ENCODE measurements at places on chromosomes 13 and 19.

DNA sequence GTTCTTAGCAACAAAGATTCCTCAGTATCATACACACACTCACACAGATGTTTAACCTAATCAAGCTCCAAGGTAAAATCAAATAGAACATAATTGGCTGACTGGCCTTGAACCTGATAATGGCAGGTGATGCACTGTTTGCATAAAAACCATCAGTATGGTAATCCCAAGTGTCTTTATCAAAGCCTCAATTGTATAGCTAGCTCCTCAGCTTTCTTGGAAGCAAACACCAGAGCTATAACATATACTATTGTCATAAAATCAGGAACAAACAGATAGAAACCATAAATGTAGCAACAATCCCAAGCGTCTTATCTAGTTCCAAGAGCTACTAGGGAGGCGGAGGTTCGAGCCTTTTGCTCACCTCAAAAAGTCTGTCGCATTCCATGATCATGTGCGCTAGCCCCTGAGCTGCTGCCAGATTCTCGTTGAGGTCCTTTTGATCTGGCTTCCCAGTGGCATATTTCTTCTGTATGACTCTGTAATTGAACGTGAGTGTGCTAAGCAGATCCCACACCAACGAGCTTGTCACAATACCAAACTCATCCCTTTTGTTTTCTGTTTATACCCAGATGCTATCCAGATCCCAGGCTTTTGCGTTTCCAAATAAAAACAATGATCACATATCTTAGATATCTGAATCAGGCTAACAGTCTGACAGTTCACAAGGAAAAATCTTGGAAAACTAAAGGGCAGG, 95.3 kb downstream of the KL start:
- DNase-seq: no peak

DNA sequence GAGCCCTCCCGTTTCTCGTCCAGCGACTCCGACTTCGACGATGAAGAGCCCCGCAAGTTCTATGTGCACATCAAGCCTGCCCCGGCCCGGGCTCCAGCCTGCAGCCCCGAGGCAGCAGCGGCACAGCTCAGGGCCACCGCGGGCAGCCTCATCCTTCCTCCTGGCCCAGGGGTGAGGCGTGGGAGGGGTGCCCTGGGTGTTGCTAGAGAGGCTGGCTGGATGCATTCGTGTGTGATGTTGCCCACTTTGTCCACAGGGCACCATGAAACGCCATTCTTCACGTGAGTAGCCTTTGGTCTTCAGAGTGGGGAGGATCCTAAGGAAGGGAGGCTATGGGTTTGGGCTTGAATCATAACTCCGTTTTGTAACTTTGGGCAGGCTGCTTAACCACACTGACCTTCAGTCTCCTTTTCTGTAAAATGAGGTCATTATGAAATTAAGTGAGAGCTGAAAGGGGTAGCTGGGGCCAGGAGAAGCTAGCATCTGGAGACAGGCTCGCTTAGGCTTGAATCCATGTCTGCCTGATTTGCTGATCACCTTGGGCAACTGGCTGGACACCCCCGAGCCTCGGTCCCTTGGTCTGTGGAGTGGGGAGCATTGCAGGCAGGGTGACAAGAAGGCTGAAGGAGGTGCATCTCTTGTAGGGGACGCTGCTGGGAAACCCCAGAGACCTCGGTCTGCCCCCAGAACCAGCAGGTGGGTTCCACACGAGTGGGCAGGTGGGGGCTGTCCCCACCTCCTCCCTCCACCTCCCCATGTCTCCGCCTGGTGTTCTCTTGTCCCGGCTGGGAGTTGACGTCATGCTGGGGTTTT, 18.7 kb upstream of the B3GNT3 start:
- no peak for DNase-seq

- DNase-seq: no peak
Observed at GRCh38 chr13:21079761-21080592, 18.6 kb upstream of the LATS2 start.

DNA sequence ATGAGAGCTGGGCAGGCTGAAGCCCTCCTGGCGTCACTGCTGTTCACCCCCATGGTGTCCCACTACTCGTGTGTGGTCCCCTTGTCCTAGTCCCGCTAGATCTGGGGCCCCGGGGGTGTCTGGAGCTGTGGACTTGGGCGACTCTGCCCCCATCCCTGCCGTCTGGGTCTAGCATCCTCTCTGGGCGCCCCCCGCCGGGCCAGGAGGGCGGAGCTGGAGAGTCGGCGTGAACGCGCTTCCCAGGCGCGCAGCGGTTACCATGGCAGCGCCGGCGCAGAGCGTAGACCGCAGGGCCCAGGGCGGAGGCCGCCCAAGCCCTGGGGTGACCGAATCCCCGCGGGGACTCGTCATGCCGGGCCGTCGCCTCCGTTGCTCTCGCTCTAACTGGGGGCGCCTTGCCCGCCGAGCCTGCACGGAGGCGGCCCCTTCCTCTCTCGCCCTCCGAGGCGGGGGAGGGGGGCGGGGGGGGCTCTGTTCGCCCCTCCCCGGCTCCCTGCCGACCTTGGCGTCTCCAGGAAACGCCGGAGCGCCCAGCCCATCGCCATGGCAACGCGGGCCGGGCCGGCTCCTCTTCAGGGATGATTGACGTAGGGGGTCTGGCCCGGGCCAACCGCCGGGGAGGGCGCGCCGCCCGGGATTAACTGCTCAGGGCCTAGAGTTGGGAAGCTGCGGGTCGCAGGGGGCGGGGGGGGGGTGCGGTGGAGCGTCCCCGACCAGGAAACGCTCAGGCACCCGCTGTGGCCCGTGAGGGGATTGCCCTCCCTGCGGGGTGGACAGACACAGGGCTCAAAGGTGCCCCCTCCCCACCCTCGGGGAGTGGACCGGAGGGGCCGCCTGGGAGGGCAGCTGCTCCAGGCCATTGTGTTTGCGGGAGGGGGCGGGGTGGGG, 8.9 kb downstream of the ISYNA1 start:
- DNase-seq: peak; percentile 80

GRCh38 chr19:14772467-14772866, 5.9 kb downstream of the ADGRE2 start:
- no peak for DNase-seq

DNA sequence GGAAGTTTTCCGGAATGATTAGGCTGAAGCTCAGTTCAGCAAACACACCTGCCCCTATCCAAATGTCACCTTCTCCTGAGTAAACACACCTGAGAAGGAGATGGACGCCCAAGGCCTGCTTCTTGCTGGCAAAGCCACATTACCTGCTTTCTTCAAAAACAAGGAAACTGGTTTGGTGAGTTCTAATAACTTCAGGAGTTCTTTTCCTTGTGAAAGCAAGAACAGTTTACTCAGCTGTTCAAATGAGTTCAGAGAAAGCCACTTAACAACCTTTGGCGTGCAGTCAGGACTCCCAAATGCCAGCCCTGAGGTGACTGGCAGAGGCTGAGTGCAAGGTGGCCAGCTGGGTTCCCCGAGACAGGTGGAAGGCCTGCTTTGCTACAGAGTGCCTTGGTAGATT, 160.5 kb downstream of the STK24 start:
- DNase-seq: no peak

GRCh38 chr19:46365561-46365960, 18.7 kb downstream of the PPP5C start:
- no peak for DNase-seq

DNA sequence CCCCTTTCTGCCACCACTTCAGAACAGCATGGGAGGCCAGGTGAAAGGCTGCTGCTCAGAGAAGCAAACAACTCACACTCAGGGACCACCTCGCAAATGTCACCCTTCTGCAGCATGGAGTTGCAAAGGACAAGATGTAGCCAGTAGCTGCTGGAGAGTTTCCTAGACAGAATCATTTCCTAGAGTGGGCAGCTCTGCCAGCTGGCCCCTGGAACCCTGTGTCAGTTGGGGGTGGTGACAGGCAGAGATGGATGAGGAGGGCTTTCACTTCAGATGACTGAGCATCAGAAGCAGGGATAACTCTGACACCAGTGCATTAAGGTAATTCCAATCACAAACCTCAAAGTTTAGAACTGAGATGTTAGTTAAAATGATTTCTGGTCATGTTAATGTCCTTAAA, 34.4 kb upstream of the EPHX3 start:
- DNase-seq: no peak

- no peak for DNase-seq
Observed at GRCh38 chr19:1115646-1116420, 12.0 kb downstream of the GPX4 start.
